ENCODE measurements at places on chromosomes 7 and 10.

DNA sequence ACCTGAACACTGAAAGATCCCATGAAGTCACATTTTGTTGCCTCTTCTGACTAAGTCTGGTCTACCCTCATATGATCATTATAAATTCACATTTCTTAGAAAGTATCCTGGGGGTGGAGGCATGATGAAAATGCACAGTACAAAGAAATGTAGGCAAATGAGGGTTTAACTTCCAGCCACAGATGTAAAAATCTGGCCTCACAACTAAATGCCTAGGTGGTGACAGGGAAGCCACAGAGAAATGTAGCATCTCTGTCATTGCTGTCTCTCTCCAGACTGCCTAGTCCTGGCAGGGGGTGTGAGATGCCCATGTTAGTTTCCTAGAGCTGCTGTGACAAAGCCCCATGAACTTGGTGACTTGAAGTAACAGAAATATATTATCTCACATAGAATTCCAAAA is 395.9 kb downstream of the SORCS3 start:
- no peak for DNase-seq

GRCh38 chr10:63382066-63382465 is 83.7 kb downstream of the JMJD1C start:
- no peak for DNase-seq

GRCh38 chr10:79316671-79317431 is 30.4 kb upstream of the PPIF start:
- no peak for DNase-seq

- DNase-seq, result no peak
These were observed 31.1 kb downstream of the CELF2 start for GRCh38 chr10:11048707-11049278.
